NCI-H2107 (cell line): ENCODE measurements at places on chromosomes 16 and 17.

DNA sequence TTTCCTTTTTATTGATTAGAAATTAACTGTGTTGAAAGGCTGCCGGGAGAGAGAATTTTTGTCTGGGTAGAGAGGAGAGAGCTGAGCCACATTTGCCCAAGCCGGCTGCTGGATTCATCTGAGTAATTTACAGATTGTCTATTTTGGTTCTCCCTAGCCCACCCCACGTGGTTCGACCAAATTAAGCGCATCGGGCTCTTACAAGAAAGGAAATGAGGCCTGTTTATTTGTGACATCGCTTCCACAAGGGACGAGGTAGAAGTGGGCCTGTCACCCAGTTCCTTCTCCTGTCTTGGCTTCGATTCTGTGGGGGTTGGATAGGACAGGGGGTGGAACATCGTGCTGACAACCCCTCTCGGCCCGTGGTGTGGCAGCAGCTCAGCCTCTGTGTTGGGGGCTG is 42.9 kb downstream of the SYT17 start:
- no peak for DNase-seq

DNA sequence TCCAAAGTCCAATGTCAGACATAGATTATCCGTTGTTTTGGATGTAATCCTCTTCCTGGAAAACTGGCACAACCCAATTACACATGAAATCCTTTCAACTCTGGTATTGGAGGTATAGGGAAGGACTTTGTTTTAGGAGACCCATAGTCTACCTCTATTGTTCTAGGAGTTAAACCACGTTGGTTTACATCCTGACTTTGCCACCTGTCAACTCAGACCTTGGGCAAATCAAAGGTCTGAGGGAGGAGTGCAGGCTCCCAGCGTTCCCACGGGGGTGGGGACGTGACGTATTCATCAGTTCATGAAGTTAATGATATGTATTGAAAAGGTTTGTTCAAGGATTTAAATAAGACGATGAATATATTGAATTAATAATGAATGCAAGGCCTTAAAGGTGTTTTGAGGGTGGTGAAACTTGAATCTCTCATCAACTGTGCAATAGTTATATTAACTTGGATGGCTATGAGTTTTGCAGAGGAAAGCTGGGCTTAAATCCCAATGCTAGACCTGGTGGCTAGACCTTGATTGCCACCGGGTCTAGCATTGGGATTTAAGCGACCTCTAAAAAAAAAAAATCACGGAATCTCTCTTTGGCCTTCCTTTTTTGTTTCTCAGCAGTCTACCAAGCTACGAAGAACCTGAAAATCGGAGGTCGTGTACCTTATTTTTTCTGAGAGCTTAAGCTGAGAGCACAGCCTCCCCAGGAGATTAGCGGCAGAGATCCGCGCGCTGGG is 744 bp upstream of the NF1 start:
- no peak for DNase-seq

GRCh38 chr16:58793366-58793765 is 59.2 kb upstream of the GOT2 start:
- DNase-seq = no peak

- DNase-seq = no peak
These were observed 4.1 kb upstream of the TNFRSF13B start for GRCh38 chr17:16975744-16976625.

DNA sequence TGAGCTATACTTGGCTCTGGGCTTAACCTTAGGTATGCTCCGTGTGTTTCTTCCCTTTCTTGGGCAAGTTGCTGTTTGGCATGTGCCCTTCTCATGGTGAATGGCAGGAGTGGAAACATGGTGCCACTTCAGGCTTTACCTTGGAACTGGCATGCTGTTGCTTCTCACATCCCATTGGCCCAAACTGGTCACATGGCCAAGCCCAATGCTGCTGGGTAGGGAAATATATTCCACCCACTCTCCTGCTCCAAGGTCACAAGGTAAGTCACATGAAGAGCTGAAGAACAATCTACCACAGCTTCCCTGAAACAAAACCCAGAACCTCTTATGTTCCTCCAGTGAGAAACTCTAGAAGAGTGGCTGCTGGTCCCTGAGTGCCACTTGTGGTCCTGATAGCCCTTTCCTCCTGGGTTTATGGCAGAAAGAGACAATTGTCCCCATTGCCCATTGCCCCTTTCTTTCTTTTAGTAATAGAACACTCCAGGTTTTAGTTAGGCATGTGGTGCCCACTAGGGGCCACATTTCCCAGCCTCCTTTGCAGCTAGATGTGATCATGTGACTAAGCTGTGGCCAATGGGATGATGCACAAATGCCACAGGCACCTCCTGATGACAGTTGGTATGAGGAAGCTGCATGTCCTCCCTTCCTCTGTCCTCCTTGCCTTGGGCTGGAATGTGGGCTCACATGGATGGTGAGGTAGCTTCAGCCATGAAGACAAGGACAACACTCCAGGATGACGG is 50.3 kb downstream of the MEOX1 start:
- no peak for DNase-seq

DNA sequence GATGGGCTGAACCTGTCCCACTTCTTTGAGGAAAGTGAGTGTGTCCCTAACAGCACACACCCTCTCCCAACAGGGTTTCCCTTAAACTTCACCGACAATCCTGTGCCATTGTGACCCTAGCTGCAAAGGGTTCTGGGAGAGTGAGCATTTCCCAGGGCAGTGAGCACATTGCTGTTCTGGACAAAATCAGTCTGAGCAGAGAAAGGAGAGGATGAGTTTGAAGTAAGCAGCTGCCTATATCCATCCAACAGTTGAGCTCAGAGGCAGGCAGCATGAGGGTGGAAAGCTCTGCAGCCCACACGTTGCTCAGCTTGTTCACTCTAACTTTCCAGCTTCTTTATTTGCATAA is 296.5 kb upstream of the MAF start:
- DNase-seq = no peak

- DNase-seq = no peak
These were observed 14.3 kb downstream of the ZNF213 start for GRCh38 chr16:3149193-3149530.

- no peak for DNase-seq
These were observed 26.0 kb upstream of the CIBAR2 start for GRCh38 chr16:85138073-85138824.

- DNase-seq = peak; percentile 19
These were observed 18.1 kb upstream of the TMEM98 start for GRCh38 chr17:32909787-32910369.

DNA sequence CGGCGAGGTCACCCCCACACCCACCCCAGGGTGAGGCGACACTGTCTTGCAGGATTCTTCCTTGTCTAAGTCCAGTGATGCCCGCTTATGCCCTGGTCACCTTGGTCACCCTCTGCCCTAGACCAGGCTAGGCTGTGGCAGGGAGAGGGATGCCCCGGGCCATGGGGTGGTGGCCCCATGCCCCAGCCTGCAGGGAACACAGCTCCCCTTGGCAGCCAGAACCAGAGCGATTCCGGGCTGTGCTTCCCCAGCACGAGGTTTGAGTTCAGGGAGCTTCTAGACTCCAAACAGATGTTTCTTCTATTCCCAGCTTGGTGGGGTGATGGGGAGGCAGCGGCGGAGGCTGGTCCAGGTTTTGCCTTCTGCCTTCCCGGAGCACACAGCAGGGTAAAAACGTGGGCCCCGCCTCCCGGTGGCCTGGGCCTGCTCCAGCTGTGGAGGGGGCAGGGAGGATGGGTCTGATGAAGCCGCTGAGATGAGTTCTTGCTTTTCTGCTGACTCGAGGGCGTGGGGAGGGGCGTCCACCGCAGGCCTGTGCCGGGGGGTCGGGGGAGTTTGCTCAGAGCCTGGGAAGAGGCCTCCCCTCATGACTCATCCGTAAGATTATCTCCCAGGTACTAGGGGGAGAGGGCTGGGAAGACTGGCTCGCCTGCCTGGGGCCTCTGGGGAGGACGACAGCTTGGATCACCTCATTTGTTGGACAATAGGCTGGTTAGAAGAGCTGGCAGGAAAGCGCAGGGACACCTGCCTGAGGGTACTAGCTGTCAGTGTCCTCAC is 15.4 kb downstream of the SMTNL2 start:
- peak; percentile 41 for DNase-seq

GRCh38 chr17:64005734-64006167 is 7.6 kb downstream of the PRR29 start:
- peak; percentile 48 for DNase-seq

GRCh38 chr17:68867759-68868516 is 87.3 kb downstream of the ABCA8 start:
- no peak for DNase-seq

GRCh38 chr17:42783062-42783790 is 2.8 kb downstream of the WNK4 start:
- no peak for DNase-seq

GRCh38 chr16:67184995-67185650 is 1.4 kb upstream of the MATCAP1 start:
- peak; percentile 68 for DNase-seq

DNA sequence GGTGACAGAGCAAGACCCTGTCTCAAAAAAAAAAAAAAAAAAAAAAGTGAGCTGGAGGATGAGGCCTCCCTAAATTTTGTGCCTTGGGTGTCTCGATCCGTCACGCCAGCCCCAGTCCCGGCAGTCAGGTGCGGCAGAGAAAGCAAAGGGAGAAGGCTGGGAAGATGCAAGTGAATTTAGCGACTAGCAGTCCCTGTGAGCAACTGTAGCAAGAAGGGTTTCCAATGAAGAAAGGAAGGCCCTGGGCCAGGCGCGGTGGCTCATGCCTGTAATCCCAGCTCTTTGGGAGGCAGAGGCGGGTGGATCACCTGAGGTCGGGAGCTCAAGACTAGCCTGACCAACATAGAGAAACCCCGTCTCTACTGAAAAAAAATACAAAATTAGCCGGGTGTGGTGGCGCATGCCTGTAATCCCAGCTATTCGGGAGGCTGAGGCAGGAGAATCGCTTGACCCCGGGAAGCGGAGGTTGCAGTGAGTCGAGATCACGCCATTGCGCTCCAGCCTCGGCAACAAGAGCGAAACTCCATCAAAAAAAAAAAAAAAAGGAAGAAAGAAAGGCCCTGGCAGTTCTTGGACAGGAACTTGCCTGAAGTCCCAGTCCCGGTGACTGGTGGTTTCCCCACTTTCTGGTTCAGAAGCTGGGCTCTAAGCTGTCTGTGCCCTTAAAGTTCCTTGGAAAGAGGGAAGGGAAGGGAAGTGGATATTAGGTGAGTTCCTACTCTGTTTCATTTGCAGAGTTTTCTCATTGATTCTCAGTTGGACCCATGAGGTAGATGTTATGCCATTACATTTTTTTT is 1.8 kb upstream of the QPRT start:
- no peak for DNase-seq

GRCh38 chr17:55271958-55272710 is 7.4 kb downstream of the HLF start:
- no peak for DNase-seq

DNA sequence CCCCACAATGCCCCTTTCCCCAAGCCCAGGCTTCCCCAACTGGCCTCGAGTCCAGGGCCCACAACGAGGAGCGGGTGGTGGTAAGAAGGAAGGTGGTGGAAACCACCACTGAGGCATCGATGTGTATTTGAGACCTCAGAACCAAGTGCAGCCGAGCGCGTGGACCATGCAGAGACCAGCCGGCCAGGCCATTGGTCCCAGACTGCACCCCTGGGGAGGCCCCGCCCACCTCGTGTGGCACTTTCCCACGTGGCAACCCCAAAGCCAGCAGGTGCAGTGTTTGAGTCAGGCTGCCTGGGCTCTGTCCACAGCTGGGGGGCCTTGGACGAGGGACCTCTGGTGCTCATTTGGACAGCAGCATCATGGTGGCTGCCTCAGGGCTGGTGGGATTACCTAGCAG is 28.1 kb upstream of the BAHCC1 start:
- DNase-seq = no peak

DNA sequence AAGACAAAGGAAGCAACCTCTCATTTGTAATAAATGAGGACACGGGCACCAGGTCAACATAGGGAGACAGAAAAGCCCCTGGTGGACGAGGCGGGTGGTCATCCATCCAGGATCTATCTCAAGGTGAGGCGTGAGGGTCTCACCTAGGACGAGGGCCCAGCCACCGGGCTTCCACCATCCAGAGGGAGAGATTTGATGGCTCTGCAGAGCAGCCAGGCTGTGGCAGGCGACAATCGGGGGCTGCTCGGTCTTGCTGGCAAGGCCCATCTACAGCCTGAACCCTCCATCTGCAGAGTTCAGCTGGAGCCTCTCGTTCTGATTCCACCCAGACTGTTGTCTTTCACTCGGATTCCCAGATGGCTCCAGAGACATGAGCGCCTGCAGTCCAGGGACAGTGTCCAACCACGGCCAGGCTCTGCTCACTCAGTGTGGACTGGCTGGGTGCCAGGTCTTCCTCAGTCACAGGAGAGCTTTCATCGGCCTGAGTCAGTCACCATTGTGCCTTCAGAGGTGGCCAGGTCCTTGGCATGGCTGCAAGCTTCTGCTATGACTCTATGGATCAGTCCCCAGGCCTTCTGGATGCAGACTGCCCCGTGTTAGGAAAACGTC is 5.9 kb downstream of the LITAFD start:
- no peak for DNase-seq

- no peak for DNase-seq
These were observed 27.8 kb downstream of the TSC2 start for GRCh38 chr16:2075631-2076030.

DNA sequence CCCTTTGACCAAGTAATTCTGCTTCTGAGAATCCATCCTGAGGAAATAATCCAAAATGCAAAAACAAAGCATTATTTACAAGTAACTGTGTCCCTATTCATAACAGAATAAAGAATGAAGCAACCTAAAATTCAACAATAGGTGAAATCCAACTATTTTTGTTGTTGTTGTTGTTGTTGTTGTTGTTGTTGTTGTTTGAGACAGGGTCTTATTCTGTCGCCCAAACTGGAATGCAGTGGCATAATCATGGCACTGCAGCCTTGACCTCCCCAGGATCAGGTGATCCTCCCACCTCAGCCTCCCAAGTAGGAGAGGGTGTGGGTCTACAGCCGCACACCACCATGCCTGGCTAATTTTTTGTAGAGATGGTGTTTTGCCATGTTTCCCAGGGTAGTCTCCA is 75.9 kb upstream of the MTMR4 start:
- no peak for DNase-seq

DNA sequence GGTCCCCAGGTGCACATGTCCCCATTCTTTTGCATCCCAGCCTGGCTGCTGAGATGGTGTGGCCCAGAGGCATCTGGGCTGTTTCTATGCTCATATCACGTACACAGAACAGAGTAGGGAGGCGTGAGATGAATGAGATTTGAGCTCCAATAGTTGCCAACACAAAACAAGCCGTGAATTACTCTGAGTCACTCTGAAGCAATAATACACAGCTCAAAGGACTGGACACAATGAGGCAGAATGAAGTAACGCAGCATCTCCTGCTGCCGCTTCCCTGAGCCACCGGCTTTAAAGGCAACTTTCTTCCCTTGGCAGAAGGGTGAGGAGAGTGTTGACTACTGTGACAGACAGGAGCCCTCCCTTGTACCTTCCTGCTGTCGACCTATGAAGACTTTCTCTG is 33.9 kb upstream of the CLEC18B start:
- no peak for DNase-seq

GRCh38 chr17:83146347-83146746 is 66.9 kb downstream of the METRNL start:
- no peak for DNase-seq

GRCh38 chr17:3433741-3434140 is at the start of gene OR1E2:
OR1E2 (minus strand) TSS chr17:3433841; CDS start chr17:3433841, 0 bp downstream.
- no peak for DNase-seq

- DNase-seq = no peak
These were observed at the start of gene ASGR2 for GRCh38 chr17:7114241-7114874. ASGR2 (minus strand) TSS chr17:7114822; CDS start chr17:7114240, 582 bp downstream.

GRCh38 chr17:78842881-78843565 is 2.4 kb upstream of the USP36 start:
- no peak for DNase-seq

- DNase-seq = no peak
These were observed 48.6 kb downstream of the GAS7 start for GRCh38 chr17:10149573-10150399.

- DNase-seq = peak; percentile 26
These were observed 41.7 kb downstream of the SRL start for GRCh38 chr16:4200000-4200780.

- no peak for DNase-seq
These were observed 7.6 kb downstream of the EPX start for GRCh38 chr17:58200024-58200633.
